Mesothelial cell of epicardium (in vitro differentiated cells): ENCODE measurements at places on chromosomes 4 and X. TPM values are rescaled to one million over a fixed set of nuclear protein-coding genes. Genes with fewer than 3 reads are reported as not detected.
A peak's percentile ranks its signal among the peaks of the same experiment; 100 is the strongest.

The RHOXF2 gene
- total RNA-seq: not detected in 3 replicates

GRCh38 chr4:3452376-3452775 is 10.6 kb downstream of the HGFAC start:
- no peaks in the 10 kb centered on the region for H3K27me3 ChIP-seq
- H3K36me3 ChIP-seq: no peaks in the 10 kb centered on the region
- H3K27ac ChIP-seq: no peak overlapping the region
- peaks cover 4% of the 10 kb centered on the region for H3K4me1 ChIP-seq
- H3K4me3 ChIP-seq: no peak overlapping the region

- peak within 1 kb of the TSS; percentile 95 for H3K4me3 ChIP-seq
- H3K36me3 ChIP-seq: peaks cover 13% of the 10 kb centered on the region
- peaks cover 33% of the 10 kb centered on the region for H3K4me1 ChIP-seq
- no peaks in the 10 kb centered on the region for H3K27me3 ChIP-seq
- H3K27ac ChIP-seq: peak within 1 kb of the TSS; percentile 100
These were observed at the start of gene USP11 for GRCh38 chrX:47232803-47233332. Gene USP11, plus strand, starts transcription at chrX:47233009. Its CDS starts 35 bp downstream, at chrX:47233044.

The TEC gene
- total RNA-seq: 2.3 to 3.5 TPM (median 3.3 TPM) in 3 replicates

GRCh38 chrX:24355095-24355494 is 5.3 kb upstream of the SUPT20HL1 start:
- H3K4me1 ChIP-seq: no peaks in the 10 kb centered on the region
- H3K36me3 ChIP-seq: no peaks in the 10 kb centered on the region
- no peaks in the 10 kb centered on the region for H3K27me3 ChIP-seq
- H3K4me3 ChIP-seq: no peak overlapping the region

The FGG gene
- 1.0 to 2.5 TPM (median 1.6 TPM) in 3 replicates for total RNA-seq

- DNase-seq: no peak
- H3K36me3 ChIP-seq: peaks cover 4% of the 10 kb centered on the region
- no peak overlapping the region for H3K4me3 ChIP-seq
- H3K27ac ChIP-seq: no peak overlapping the region
- no peaks in the 10 kb centered on the region for H3K27me3 ChIP-seq
- H3K4me1 ChIP-seq: no peaks in the 10 kb centered on the region
These were observed 632.0 kb downstream of the IQCM start for GRCh38 chr4:149183638-149184037.

- no peak for DNase-seq
- H3K4me3 ChIP-seq: no peak overlapping the region
- H3K4me1 ChIP-seq: no peaks in the 10 kb centered on the region
- H3K27me3 ChIP-seq: peaks cover 7% of the 10 kb centered on the region
- no peak overlapping the region for H3K27ac ChIP-seq
These were observed 15.0 kb upstream of the HPGDS start for GRCh38 chr4:94357624-94358023.

- no peaks in the 10 kb centered on the region for H3K4me1 ChIP-seq
- H3K4me3 ChIP-seq: no peak overlapping the region
- no peaks in the 10 kb centered on the region for H3K27me3 ChIP-seq
- no peak for DNase-seq
- no peak overlapping the region for H3K27ac ChIP-seq
- peaks cover 2% of the 10 kb centered on the region for H3K36me3 ChIP-seq
These were observed 25.1 kb upstream of the DDX53 start for GRCh38 chrX:22974616-22975015.

The HSD17B13 gene
- total RNA-seq: 0.16 to 0.20 TPM (median 0.18 TPM) in 3 replicates

DNA sequence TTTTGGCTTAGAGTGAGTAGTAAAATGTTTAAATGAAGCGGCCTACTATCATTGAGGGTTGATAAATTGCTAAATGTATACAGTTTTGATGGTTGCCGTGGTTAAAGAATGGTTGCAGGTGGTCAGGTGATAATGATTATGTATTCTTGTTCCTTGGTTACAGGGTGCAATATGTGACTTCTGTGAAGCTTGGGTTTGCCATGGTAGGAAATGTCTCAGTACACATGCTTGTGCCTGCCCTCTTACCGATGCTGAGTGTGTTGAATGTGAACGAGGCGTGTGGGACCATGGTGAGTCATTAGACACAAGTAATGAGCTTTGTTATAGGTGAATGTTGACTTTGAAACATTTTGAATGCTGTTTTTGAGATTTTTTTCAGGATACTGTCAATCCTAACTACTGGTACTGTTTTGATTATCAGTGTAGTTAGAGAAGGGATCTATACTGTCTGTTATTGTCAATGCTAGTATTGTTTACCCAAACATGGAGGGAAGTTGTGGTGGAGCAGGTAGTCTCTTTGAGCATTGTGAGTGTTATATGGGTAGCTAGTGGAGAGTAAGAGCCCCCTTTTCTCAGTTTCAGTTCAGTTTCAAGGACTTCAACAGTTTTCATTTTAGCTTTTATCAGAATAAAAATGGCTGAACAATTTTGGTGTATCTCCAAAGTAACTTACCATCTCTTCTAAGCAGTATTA is 8.9 kb downstream of the ZNF330 start:
- H3K27ac ChIP-seq: no peak overlapping the region
- peaks cover 41% of the 10 kb centered on the region for H3K36me3 ChIP-seq
- peaks cover 6% of the 10 kb centered on the region for H3K4me1 ChIP-seq
- DNase-seq: no peak
- no peak overlapping the region for H3K4me3 ChIP-seq
- no peaks in the 10 kb centered on the region for H3K27me3 ChIP-seq

- H3K27me3 ChIP-seq: no peaks in the 10 kb centered on the region
- H3K27ac ChIP-seq: peak within 1 kb of the TSS; percentile 98
- DNase-seq: peak; percentile 97
- peaks cover under 1% of the 10 kb centered on the region for H3K36me3 ChIP-seq
These were observed at the start of gene USP53 for GRCh38 chr4:119212234-119212963. Gene USP53, plus strand, starts transcription at chr4:119212713. Its CDS starts 27,047 bp downstream, at chr4:119239760.

The HS3ST1 gene
- 3.4 to 6.2 TPM (median 5.6 TPM) in 3 replicates for total RNA-seq

The RASGEF1B gene
- 6.8 to 7.2 TPM (median 7.2 TPM) in 3 replicates for total RNA-seq

The ALPK1 gene
- total RNA-seq: 25.7 to 26.9 TPM (median 26.3 TPM) in 3 replicates

DNA sequence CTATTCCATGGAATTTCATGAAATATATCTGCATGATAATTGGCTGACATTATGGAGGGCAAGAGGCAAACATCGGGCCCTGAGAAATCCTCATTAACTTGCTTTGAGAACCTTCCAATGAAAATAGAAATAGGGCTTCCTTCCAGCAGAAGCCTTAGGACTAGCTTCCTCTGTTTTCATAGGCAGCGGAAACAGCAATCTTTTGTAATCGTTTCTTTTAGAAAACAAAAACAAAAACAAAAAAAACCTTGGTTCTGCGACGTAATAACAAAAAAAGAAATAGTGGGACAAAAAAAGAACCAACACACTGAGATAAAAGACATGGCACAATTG is 62.9 kb downstream of the GEMIN8 start:
- no peak overlapping the region for H3K27ac ChIP-seq
- H3K27me3 ChIP-seq: no peaks in the 10 kb centered on the region
- no peak overlapping the region for H3K4me3 ChIP-seq
- H3K4me1 ChIP-seq: no peaks in the 10 kb centered on the region

The SSX2B gene
- total RNA-seq: not detected in 3 replicates

DNA sequence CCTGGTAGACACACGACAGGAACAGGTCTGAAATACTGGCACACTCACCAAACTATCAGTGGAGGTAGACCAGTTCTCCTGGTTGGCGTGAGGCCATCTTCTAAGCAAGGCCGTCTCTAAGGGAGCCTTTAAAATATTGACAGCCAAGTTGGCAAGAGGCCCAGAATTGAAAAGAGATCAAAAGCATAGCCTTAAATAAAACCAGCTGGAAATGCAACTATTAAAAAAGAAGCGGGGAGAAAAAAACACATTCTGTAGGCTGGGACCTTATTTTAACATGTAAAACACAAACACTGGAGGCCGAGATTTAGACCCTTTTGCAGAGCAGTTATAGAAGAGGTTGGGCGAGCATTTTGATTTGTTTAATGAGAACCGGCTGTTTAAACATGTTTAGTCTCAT is 233.0 kb upstream of the CLNK start:
- H3K27me3 ChIP-seq: no peaks in the 10 kb centered on the region
- H3K4me1 ChIP-seq: peaks cover 19% of the 10 kb centered on the region
- H3K27ac ChIP-seq: peak overlapping the region; percentile 82
- H3K36me3 ChIP-seq: no peaks in the 10 kb centered on the region
- DNase-seq: no peak

GRCh38 chr4:15888515-15888914 is 50.0 kb downstream of the FGFBP1 start:
- no peak overlapping the region for H3K27ac ChIP-seq
- H3K27me3 ChIP-seq: no peaks in the 10 kb centered on the region
- H3K36me3 ChIP-seq: no peaks in the 10 kb centered on the region

DNA sequence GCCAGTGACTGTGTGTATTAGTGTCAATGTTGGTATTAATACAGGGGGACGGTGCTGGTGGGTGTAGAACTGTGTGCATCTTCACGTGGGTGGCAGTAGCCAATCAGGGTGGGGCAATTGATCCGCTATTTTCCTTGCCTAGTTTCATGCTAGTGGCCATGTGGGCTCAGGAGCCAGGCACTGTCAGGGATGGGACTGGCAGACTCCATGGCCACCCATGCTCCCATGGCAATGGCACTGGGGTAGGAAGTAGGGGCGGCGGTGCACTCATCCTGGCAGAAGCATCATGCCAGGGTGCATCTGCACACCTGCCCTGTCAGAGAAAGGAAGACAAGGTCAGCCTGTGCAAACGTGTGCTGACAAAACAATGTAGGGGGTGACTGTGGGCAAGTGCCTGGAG is 122.1 kb upstream of the MAGEC2 start:
- DNase-seq: no peak
- H3K27ac ChIP-seq: no peak overlapping the region
- H3K27me3 ChIP-seq: no peaks in the 10 kb centered on the region

DNA sequence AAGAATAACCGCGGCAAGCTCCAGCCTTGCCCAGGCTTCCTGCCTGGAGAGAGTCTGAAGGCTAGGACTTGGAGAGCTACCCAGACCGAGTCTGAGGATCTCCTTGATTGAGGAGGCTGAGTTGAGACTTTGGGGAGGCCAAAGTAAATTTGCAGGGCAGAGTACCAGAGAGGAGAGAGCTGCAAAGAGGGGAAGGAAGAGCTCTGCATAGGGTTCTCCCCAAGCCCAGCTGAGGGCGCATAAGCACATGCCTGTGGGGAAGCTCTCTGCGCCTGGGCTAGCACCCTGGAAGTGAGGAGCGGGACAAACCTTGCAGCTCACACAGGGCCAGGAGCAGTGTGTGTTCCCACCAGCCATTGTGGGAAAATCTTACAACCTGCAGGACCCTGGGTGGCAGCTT is 56.1 kb downstream of the FAM193A start:
- no peak overlapping the region for H3K4me3 ChIP-seq
- H3K4me1 ChIP-seq: peaks cover 25% of the 10 kb centered on the region
- H3K27me3 ChIP-seq: no peaks in the 10 kb centered on the region
- peak overlapping the region; percentile 49 for H3K27ac ChIP-seq
- no peaks in the 10 kb centered on the region for H3K36me3 ChIP-seq

- no peaks in the 10 kb centered on the region for H3K36me3 ChIP-seq
- H3K4me3 ChIP-seq: no peak overlapping the region
- H3K27ac ChIP-seq: no peak overlapping the region
These were observed 103.3 kb upstream of the TLR3 start for GRCh38 chr4:185965426-185966384.

DNA sequence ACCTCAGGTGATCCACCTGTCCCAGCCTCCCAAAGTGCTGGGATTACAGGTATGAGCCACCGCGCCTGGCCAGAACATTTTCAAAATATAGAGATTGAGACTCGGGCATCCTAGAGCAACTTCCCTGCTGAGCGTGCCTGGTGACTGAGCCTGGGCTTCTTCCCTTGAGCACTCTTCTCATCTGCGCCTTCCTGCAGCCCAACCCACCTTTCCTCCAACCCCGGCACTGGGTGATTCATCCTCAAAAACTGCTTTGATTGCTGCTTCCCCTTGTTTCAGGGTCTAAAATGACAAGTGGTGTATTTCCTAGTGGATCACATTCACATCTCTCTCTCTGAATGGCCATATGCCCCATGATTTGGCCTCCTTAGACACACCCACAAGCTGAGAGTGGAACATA is 37.8 kb downstream of the PHKA2 start:
- H3K4me1 ChIP-seq: peaks cover 23% of the 10 kb centered on the region
- H3K4me3 ChIP-seq: no peak overlapping the region
- no peak for DNase-seq
- peaks cover 43% of the 10 kb centered on the region for H3K36me3 ChIP-seq

The PAK3 gene
- 4.0 to 4.2 TPM (median 4.2 TPM) in 3 replicates for total RNA-seq

DNA sequence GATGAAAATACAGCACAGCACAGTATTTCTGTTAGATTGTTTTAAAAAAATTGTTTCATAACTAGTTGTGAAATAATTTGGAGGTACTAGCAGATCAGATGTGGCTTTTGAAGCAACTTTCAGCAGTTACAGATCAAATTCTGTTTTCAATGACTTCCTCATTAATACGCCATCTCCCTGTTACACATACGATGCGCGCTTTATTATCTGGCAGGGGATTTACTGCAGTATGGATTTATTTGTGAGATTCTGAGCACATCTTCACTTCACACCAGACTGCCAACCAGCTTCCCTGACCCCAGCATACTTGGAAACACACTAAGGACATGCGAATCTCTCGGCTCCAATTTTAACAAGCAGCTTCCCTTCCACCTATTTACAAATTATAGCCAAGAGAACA is 235.5 kb upstream of the DIAPH2 start:
- H3K27me3 ChIP-seq: no peaks in the 10 kb centered on the region
- H3K36me3 ChIP-seq: no peaks in the 10 kb centered on the region
- H3K27ac ChIP-seq: no peak overlapping the region
- H3K4me3 ChIP-seq: no peak overlapping the region
- H3K4me1 ChIP-seq: peaks cover 17% of the 10 kb centered on the region
- no peak for DNase-seq

GRCh38 chr4:154349829-154350228 is 141.8 kb downstream of the DCHS2 start:
- no peak for DNase-seq
- no peaks in the 10 kb centered on the region for H3K36me3 ChIP-seq
- H3K4me3 ChIP-seq: no peak overlapping the region
- peaks cover 48% of the 10 kb centered on the region for H3K27me3 ChIP-seq
- no peak overlapping the region for H3K27ac ChIP-seq

The GPRIN3 gene
- total RNA-seq: 1.4 to 1.6 TPM (median 1.5 TPM) in 3 replicates

- DNase-seq: no peak
- no peak overlapping the region for H3K27ac ChIP-seq
- H3K4me1 ChIP-seq: peaks cover 23% of the 10 kb centered on the region
- no peaks in the 10 kb centered on the region for H3K27me3 ChIP-seq
These were observed 102.1 kb downstream of the ANXA3 start for GRCh38 chr4:78653655-78654054.

The XAGE2 gene
- total RNA-seq: 15.3 to 23.0 TPM (median 22.5 TPM) in 3 replicates

The CLDN2 gene
- not detected in 3 replicates for total RNA-seq

GRCh38 chr4:122481766-122482405 is 25.4 kb upstream of the IL2 start:
- peaks cover 24% of the 10 kb centered on the region for H3K4me1 ChIP-seq
- DNase-seq: no peak
- no peak overlapping the region for H3K4me3 ChIP-seq
- H3K27ac ChIP-seq: peak overlapping the region; percentile 39
- H3K36me3 ChIP-seq: no peaks in the 10 kb centered on the region

- no peak overlapping the region for H3K27ac ChIP-seq
- no peak overlapping the region for H3K4me3 ChIP-seq
- no peaks in the 10 kb centered on the region for H3K36me3 ChIP-seq
- DNase-seq: no peak
These were observed 262.6 kb downstream of the CENPC start for GRCh38 chr4:67282749-67283148.

DNA sequence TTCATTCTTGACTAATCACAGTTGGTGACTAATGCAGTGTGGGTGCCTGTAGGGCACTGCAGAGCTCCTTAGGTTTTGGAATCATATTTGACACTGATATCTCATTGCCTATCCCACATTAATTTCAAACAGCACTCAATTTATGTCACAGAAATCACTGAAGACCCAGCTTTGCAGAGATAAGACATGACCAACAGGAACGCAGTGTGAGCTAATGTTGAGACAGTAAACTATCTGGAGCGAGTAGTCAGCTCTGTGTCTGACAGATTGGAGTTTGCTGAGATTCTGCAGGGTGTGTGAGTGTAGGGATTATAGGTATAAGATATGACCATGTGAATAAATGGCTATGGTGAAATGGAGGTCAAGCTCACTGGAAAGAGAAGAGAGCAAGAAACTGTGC is 1586.1 kb upstream of the AGA start:
- peaks cover 4% of the 10 kb centered on the region for H3K4me1 ChIP-seq
- peaks cover 2% of the 10 kb centered on the region for H3K27me3 ChIP-seq
- no peak overlapping the region for H3K4me3 ChIP-seq
